T-helper 2 cell (primary cell): ENCODE measurements at places on chromosomes 3 and 15.

GRCh38 chr3:169327546-169328356, 335.8 kb downstream of the MECOM start:
- no peak for DNase-seq

DNA sequence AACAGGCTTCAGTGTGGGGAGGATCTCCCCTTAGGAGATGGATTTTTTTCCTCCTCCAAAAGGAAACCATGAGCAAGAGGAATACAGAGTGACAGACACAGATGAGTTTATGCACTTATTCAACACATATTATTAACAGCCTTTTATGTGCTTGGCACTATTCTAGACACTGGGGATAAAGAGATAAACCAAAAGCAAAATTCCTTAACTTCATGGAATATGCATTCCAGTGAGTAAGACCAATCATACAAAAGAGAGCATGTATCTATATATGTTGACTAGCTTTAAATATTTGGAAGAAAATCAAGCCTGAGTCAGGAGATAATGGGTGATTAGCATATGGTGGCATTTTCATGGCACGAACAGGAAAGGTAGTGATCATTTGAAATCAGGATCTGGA, 284.4 kb upstream of the RASGRP1 start:
- DNase-seq, result no peak

- DNase-seq, result no peak
Observed at GRCh38 chr3:9915254-9916141, 1.4 kb upstream of the IL17RC start.

DNA sequence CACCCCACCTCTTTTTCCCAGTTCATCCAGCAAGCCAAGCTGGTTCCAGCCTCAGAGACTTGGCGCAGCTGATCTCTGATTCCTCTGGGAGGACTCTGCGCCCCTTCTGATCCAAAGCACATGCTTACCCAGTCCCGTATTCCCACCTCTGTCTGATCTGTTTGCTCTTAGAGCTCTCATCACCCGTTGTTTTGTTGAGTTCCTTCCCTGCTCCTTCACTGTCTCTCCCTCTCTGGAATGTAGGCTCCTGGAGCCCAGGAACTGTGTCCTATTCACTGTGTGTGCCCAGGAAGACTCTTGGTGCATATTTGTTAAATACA, 1.3 kb upstream of the ZXDC start:
- DNase-seq, result no peak

GRCh38 chr3:43729707-43730414, 39.1 kb downstream of the ABHD5 start:
- DNase-seq, result no peak

GRCh38 chr15:74133694-74134386, 3.5 kb downstream of the ISLR2 start:
- no peak for DNase-seq

GRCh38 chr3:87196879-87197278, 30.2 kb upstream of the CHMP2B start:
- DNase-seq, result no peak

DNA sequence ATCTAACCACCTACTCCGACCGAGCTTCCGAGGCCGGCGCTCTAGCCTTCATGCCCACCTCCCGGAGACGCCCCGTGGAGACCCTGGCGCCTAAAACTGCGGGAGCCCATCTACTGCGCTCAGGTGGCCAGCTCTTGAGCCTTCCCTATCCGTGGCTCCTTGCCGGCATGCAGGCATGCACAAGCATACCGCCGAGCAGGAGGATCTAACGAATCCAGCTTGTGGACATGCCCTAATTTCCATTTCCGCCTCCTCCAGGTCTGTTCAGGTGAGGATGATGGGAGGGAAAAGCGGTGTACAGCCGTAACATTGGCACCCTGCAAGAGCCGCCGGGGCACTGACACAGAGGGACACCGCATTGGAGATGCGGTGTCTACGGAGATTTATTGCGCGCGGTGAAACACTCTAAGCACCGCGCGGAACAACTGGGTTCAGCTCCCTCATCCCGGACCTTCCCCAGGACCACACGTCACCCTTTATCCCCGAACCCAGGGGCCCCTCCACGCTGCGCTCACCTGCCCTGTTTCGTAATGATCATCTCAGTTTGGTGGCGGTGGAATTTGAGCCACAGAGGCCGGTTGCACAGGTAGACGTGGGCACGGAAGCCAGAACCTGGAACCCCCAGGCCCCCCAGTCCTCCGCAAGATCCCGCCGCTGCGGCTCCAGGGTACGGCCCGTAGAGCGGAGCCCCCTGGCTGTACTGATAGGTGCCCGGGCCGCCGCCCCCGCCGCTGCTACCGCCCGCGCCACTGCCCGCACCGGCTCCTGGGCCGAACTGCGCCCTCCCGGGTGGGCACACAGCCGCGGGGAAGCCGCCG, 1.0 kb downstream of the EOMES start:
- no peak for DNase-seq

DNA sequence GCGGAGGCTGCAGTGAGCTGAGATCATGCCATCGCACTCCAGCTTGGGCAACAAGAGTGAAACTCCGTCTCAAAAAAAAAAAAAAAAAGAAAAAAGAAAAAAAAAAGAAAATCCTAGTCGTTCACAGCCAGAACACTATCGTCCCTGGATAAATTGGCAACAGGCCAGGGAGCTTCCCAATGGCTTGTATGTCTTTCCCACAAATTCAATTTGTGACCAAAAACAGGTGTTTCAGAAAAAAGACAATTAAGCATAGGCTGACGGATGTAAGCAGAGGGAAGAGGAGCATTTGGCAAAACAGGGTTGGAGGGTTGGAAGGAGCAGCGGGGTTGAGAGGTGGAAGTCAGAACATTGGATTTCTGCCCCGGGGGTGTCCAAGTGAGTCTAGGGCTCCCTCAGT, 8.5 kb downstream of the EPB42 start:
- no peak for DNase-seq

DNA sequence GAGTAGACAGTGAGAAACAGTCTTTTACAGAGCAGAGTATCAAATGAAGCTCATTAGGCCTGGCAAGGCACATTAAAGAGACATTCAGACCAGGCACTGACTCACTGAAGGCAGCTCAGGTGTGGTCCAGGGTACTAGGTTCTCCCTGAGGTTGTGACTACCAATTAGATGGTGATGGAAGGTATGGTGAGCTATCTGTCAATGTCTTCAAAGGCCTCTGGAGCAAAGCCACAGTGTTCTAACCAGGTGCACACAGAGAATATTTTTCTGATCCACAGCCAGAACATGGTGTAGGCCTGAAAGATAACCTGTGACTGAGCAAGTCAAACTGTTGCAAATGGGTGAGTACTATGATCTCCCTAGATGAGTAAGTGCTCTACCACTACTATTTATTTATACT, 51.5 kb downstream of the EOMES start:
- no peak for DNase-seq
